ENCODE measurements at places on chromosomes 1 and 21.

GRCh38 chr1:193785850-193786420 is 599.5 kb upstream of the B3GALT2 start:
- no peak for DNase-seq

GRCh38 chr1:9592510-9593075 is 3.9 kb downstream of the TMEM201 start:
- no peak for DNase-seq

DNA sequence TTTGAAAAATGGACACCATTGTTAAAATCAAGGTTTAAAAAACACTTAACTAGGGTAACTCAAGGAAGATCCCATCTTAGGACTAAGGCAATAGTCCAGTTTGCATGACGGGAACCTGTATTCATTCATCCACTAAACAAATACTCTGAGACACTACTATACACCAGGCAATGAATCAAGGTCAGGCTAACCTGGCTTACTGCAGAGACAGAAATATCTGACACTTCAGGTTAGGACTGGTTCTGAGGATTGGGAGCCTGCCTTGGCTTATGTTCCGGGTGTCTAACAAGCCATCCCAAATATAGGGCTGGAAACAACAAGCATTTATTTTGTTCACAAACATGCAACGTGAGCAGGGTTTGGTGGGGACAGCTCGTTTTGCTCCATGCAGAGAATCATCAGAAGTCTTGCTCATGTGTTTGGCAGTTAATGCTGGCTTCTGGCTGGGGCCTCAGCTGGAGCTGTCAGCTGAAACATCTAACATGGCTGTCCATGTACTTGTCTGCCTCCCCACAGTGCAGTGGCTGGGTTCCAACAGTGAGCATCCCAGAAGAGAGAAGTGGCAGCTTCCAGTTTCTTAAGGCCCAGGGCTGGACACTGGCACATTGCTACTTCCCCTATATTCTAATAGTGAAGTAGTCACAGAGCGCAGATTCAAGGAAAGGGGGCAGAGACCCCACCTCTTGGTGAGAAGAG is 37.0 kb upstream of the CAMK1G start:
- DNase-seq, result no peak

DNA sequence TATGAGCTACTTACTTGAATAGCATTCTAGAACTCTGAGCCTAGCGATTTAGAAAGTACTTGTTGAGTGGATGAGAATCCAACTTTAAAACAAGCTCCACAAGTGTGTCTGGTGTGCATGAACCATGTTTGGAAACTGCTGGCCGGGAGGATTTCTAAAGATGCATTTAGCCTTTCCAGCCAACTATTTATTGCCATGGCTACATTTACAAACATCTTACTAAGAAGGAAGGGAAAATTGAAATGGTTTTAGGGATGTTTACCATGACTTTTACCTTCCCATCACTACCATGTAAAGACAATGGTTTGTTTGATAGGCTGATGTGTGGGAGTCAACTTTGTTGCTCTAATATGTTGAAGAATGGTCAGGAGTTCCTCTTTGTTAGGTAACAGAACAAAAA is 37.7 kb upstream of the ARHGAP29 start:
- DNase-seq, result no peak

GRCh38 chr1:174968750-174969244 is 30.9 kb upstream of the CACYBP start:
- DNase-seq, result peak; percentile 72

GRCh38 chr1:97123717-97124431 is 402.3 kb downstream of the PTBP2 start:
- no peak for DNase-seq

GRCh38 chr1:78291872-78292271 is 198.9 kb upstream of the PTGFR start:
- no peak for DNase-seq

DNA sequence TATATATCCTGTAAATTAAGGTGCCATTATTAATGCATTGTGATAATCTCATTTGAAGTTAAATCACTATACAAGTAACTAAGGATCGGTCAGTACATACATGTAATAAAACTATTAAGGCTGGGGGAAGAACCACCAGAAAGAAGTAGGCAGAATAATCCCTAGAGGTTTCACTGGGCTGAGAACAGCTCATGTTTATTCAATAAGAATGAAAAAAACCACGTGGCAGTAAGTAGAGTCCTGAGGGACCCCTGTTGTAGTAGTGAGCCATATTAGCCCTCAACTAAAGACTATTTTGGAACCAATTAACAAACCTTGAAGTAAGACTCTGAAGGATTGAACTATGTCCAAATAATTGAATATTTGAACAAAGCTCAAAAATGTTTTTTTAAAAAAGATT is 46.9 kb upstream of the ADAM30 start:
- DNase-seq, result no peak

- DNase-seq, result peak; percentile 54
These were observed at the start of gene SPOCD1 for GRCh38 chr1:31815752-31816500. SPOCD1 (minus strand) TSS chr1:31816022; CDS start chr1:31815333, 689 bp downstream.

DNA sequence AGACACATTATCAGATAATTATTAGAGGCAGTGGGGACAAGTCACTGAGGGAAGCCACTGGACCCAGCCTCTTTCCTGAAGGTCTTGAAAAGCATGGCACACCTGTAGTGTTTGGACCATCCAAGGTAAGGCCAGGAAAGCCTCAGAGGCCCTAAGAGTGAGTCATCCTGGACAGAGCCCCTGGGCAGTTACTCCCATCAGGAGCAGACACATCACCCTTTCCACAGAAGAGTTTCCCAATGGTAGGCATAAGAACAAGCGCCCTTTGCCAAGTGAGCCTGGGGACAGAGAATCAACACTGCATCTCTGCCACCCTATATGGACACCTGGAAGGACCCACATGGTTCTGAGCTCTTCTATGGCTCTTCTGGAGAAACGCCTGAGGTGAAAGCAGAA is 136.0 kb downstream of the PLXNA2 start:
- peak; percentile 88 for DNase-seq

DNA sequence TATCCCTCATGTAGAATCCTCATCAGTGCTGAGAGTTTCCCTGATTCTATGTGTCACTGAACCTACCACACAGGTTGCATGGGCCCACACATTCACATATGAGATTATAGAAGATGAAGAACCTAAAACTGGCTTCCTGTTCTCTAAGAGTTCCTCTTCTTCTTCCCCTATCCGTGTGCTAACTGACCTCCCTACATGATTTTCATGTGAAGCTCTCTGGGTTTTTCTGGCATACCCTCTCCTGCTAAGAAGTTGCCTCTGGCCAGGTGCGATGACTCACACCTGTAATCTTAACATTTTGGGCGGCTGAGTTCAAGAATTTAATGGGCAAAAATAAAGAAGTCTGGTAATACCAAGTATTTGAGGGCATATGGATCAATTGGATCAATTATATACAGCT is 5.5 kb upstream of the CD244 start:
- DNase-seq, result no peak

- no peak for DNase-seq
These were observed at the start of gene MSH4 for GRCh38 chr1:75796376-75797272. MSH4 (plus strand) TSS chr1:75796882; CDS start chr1:75796986, 104 bp downstream.

GRCh38 chr1:245258271-245258920 is 103.6 kb downstream of the KIF26B start:
- DNase-seq, result no peak

- DNase-seq, result peak; percentile 73
These were observed 706 bp downstream of the RNF19B start for GRCh38 chr1:32963746-32964460.

DNA sequence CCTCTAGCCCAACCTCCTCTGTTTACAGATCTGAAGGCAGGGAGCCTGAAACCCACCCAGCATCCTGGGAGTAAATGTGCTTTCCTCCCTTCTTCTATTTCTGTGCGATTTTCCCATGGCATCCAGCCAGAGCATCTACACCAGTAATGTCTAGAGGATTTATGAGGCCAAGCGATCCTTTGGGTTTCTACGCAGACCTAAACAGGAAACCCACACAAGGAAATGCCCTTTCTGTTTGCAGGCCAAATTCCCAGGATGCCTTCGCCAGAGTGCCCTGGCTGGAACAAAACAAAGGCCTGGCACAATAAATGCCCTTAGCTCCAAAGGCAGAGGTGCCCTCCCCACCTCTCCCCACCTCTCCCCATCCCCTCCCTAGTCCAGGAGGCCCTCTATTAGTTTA is 110.5 kb upstream of the CDC42BPA start:
- DNase-seq, result peak; percentile 81

DNA sequence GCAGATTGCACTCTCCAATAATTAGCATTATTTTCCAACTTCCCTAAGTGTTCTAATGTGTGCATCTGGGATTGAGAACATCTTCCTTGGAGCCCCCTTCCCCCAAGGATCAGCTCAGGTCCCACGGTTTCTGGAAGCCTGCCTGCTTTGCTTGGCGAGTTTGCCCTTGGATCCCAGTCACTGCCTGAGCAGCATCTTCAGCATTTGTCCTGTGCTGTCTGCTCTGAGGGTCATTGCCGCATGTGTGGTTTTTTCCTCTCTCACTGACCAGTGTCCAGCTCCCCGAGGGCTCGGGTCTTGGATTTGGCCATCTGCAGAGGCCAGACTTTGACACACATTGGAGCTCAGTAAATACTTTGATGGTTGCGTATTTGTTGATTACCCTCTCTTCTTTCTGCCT is 18.1 kb downstream of the VANGL2 start:
- DNase-seq, result no peak

DNA sequence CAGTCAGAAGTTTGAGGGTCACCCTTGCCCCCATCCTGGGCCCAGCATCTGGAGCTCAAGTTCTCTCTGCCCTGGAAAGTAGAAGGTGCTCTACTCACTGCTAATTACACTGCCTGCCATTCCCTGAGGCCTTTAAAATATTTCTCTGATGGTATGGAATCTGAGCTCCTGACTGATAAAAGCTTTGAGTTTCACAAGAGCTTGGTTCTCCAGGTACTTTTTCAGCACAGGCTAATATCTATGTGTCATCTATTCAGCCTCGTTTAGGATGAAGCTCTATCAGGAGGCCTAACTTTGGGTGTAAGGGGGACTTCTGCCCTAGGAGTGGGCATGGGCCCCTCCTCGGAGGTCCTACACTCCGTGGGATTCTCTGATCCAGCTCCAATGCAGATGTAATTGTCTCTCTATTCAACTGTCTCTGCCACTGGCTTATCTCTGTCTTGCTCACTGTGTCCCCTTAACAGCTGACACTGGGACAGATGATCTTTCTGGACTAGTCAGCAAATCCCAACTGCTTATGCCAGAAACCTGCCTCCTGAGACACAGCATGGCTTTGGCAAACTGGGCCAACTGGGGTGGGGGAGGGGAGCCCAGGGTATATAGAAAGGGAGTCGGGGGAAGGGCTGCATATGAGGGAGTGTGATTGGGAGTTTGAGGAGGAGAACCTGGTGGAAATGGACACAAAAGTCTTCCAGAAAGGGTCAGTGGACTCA is 104.2 kb upstream of the GADD45A start:
- no peak for DNase-seq

DNA sequence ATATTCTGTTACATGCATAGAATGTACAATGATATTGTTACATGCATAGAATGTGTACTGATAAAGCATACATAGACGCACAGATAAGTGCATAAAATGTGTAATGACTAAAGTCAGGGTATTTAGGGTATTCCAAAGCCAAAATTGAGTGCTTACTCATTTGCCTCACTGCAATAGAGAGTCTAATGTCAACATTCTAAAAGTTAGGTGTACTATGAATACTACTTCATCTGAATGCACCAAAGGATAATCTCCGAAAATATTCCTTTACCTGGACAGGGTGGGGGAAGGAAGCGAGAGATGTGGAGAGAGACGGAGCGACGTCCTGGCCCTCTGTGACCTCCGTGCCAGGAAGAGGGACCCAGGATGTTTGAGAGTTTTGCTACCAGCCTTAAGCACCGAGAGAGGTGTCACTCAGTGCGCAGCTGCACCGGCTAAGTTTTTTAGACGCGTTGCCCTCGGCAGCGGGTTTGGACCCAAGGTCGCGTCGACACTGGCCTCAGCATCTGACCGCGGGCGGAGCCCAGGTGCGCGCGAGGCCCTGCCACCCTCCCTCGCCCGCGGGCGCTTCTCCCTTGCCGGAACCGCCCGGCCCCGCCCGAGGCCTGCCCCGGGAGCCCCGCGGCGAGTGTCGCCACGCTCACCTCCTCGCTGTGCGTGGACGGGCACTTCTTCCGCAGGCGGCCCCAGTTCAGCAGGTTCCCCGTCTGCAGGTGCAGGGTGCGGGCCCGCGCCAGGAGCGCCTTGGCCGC is 660 bp downstream of the GCLM start:
- DNase-seq, result peak; percentile 19

DNA sequence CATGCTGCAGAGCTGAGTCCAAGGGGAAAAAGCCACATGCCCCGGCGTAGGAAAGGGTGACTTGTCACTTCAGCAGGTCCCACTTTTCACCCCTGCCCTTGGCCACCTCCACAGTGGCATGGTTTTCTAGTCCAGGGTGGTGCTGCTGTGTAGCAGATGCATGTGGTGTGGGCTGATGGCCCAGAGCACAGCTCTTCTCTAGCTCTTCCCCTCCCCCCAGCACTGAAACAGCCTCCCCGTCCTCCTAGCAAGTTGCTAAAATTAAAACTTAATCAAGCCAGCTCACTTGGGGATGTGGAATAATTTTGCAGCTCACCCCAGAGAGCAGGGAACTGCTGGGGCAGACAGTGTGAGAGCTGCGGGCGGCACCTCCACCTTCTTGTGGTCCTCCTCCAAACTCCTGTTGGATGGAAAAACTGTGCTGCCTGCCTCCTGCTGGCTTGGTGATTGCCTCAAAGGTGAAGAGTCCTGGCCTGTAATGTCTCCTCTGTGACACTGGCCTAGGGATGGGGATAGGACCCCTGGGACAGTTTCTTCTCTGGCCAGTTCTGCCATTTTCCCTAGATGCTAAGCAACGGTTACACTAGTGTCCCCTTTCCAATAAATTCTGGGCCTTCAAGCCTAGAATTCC is 91.6 kb downstream of the RNF220 start:
- no peak for DNase-seq

GRCh38 chr1:23114424-23115079 is 54.1 kb downstream of the LUZP1 start:
- no peak for DNase-seq

DNA sequence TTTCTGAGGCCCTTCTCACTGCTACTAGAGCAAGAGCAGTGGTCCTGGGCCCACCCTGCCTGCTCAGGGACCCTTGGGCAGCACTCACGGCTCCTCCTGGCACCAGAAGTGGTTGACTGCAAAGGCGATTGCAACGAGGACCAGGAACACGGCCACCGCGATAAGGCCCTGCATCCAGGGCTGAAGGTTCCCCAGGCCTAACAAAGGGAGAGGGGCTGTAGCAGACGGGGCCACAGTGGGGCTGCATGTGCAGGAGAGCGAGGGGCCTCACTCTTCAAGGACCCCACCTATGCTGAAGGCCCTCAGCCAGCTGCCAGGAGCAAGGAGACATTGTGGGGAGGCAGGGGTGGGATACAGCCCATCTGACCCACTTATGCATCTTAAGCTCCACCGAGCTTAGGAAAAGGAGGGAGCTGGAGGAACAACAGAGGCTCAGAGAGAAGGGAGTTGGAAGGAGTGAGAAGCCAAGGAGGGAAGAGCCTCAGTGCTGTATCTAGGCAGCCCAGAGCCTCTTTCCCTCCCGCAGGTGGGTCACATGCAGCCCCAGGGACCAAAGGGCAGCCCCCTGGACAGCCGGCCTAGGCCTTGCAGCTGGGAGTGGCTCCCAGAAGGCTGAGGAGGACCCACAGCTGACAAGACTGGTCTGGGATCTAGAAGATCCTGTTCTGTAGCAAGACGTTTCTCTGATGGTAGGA is 2.5 kb downstream of the PDZK1IP1 start:
- no peak for DNase-seq

GRCh38 chr1:47230692-47231300 is 1.2 kb downstream of the TAL1 start:
- no peak for DNase-seq
